Right lobe of liver (tissue), 6 donors: ENCODE measurements at places on chromosomes 12 and 14. TPM values are rescaled to one million over a fixed set of nuclear protein-coding genes. Genes with fewer than 3 reads are reported as not detected.

GRCh38 chr12:27616356-27617142, 79.7 kb upstream of the REP15 start:
- H3K4me3 ChIP-seq = no peak overlapping the region
- H3K4me1 ChIP-seq = no peaks in the 10 kb centered on the region
- no peaks in the 10 kb centered on the region for H3K27me3 ChIP-seq
- no peaks in the 10 kb centered on the region for H3K36me3 ChIP-seq

- H3K27ac ChIP-seq = no peak overlapping the region
- no peaks in the 10 kb centered on the region for H3K27me3 ChIP-seq
- no peak overlapping the region for H3K4me3 ChIP-seq
- no peaks in the 10 kb centered on the region for H3K4me1 ChIP-seq
- H3K36me3 ChIP-seq = no peaks in the 10 kb centered on the region
Observed at GRCh38 chr14:28896337-28896736, 129.8 kb downstream of the FOXG1 start.

DNA sequence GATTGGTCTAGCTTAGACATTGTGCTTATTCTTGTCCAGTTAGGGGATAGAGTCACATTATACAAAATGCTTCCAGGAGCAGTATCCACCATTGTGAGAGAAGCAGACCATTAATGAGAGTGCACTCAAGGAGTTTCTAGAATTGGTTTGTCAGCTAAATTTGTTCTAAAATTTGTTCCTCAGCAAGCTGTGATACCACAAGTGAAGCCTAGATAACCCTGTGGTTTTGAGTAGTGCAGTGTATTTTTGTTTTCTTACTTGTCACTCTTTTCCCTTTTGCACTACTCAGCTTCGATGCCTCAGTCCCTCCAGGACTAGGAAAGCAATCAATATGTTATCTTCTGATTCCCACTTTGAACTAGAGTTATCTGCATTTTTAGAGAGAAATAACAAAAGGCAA, 42.5 kb upstream of the AKAP6 start:
- H3K4me3 ChIP-seq = no peak overlapping the region
- H3K27ac ChIP-seq = no peak overlapping the region
- H3K4me1 ChIP-seq = no peaks in the 10 kb centered on the region
- no peak for DNase-seq

DNA sequence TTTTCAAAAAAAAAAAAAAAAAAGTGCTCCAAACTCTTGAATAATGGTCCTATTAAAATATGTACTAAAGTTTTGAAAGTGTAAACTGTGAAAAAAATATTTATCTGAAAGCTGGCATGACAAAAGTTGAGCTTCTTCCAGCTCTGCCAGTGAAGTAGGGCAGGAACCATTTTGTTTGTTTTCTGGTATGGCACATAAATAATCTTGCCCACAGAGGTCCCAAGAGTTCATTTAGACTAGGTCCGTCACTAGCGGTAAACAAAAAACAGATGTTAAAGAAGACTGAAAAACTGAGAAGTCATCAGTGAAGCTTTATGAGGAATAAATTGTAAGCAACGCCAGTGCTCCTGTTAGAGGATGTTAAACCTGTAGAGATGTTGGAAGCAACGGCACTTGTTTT, 7.0 kb downstream of the ERP27 start:
- H3K36me3 ChIP-seq = no peaks in the 10 kb centered on the region
- H3K4me1 ChIP-seq = no peaks in the 10 kb centered on the region
- H3K27me3 ChIP-seq = no peaks in the 10 kb centered on the region
- H3K4me3 ChIP-seq = no peak overlapping the region
- DNase-seq = no peak

DNA sequence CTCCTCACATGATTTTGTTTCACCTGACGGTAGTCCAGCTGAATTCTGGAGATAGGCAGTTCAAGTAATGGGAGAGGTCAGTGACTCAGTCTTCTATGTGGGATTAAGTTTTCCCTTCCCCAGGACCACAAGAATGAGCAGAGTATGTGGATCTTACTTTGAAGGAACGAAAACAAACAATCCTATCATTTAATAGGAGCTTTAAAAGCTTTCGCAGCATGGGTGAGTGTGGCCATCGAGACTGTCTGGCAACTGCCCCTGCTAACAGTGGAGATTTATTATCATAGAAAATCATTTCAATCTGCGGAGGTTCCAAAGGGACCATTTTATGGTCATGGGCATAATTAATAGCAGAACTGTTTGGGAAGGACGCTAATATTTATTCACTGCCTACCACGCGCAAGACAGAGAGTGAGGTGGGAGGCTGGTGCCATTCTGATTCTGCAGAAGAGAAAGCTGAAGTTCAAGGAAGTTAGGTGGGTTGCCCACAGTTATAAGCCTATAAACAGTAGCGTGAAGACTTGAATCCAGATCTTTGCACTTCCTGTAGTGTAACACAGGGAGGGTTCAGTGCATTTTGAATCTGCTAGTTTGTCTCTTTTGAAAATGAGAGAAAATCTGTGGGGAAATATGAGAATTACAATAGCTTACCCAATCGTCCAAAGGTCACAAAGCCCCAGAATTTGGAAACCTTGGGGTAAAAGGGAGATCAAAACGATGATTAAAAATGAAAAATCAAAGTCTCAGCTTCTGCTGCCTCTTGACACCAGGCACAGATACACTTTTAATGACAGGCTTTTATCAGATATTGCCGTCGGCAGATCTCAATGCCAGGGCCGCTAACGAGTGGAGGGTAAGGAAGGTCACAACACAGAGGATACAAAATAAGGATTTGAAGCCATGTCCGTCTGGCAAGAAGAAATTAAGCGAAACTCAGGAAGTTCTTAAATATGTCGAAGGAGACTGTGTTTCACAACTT, 209.6 kb downstream of the CRADD start:
- no peak for DNase-seq
- H3K27me3 ChIP-seq = no peaks in the 10 kb centered on the region
- H3K4me3 ChIP-seq = no peak overlapping the region

DNA sequence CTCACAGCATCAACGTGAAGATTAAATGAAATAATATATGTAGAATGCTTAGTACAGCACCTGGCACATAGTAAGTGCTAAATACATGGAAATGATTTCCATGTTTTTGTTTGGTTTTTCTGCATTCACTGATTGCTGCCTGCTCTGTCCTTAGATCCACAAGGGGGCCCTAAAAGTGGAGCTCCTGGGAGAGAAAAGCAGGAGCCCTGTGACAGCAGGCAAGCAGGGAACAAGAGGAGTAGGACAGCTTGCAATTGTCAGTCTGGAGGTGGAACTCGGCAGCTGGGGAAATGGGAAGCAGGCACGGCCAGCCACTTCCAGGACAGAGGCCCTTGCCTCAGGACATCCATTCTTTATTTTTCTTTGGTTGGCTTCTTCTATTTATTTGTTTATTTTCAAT, 292.9 kb downstream of the BMP4 start:
- no peak overlapping the region for H3K27ac ChIP-seq
- no peaks in the 10 kb centered on the region for H3K36me3 ChIP-seq
- DNase-seq = no peak
- H3K4me3 ChIP-seq = no peak overlapping the region
- H3K4me1 ChIP-seq = no peaks in the 10 kb centered on the region
- H3K27me3 ChIP-seq = no peaks in the 10 kb centered on the region

DNA sequence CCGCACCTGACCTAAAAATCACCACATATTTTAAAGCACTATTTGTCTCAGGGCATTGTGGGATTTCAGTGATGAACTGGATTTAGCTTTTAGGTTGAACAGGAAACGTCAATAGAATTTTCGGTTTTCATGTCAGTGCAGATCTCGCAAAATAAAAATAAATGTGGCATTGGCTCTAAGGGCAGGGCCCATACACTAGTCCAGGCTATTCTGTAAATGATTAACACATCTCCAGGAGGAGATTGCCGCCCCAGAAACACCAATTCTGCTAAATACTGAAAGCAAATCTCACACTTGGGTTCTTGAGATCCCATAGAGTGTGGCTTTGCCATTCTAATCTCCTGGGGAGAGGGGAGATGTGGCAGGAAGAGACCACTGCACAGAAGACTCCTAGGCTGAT, 1494.0 kb upstream of the TMEM132C start:
- H3K36me3 ChIP-seq = no peaks in the 10 kb centered on the region
- no peaks in the 10 kb centered on the region for H3K4me1 ChIP-seq
- H3K27me3 ChIP-seq = no peaks in the 10 kb centered on the region
- H3K4me3 ChIP-seq = no peak overlapping the region
- H3K27ac ChIP-seq = no peak overlapping the region

- no peak overlapping the region for H3K27ac ChIP-seq
- no peaks in the 10 kb centered on the region for H3K36me3 ChIP-seq
- no peaks in the 10 kb centered on the region for H3K4me1 ChIP-seq
- H3K4me3 ChIP-seq = no peak overlapping the region
- DNase-seq = no peak
Observed at GRCh38 chr14:77055306-77055705, 26.8 kb upstream of the IRF2BPL start.

DNA sequence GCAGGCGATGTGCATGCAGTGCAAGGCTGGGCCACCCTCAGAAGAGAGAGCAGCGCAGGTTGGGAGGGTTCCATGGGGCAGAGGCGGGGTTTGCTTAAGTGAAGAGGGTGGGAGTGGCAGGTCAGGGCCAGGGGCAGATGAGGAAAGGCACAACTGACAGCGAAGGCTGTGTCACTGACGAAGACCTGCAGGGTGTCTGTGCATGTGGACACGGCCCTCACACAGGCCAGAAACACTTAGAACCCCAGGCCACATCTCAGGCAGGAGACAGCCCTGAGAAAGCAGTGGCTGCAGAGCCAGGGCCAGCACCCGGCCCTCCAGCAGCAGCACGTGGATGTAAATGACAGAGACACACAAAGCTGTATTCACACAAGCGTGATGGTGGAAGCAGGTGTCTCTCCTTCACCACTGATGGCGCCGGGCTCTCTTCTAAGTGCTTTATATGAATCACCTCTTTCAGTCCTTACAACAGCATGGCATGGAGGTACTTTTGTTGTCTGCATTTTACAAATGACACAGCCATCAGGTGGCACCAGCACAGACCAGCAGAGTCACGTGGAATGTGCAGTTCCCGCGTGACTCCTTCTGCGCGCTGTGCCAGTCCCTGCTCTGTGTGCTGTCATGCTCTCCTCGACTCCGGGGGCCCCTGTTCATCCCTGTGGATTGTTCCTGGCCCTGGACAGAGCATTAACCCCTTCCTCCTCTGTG, 54.6 kb downstream of the TSPAN11 start:
- no peak overlapping the region for H3K27ac ChIP-seq
- H3K27me3 ChIP-seq = no peaks in the 10 kb centered on the region
- DNase-seq = no peak
- no peaks in the 10 kb centered on the region for H3K4me1 ChIP-seq

DNA sequence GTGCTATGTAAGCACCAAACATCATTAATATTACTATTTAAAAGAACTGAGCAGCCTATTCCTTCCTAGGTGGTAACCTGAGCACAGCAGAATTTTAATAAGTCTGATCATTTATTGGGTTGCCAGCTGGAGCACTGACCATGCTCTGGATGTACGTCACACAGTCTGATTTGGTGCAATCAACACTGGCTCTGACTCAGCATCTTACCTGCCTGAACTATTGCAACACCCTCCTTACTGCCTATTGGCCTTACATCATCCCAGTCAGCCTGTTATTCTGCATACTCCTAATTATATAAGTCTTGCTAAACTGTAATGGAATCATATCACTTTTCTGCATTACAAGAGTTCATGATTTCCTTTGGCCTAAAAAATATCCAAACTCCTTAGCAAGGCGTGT, 149.7 kb downstream of the PTPRO start:
- H3K27me3 ChIP-seq = no peaks in the 10 kb centered on the region
- no peak overlapping the region for H3K4me3 ChIP-seq
- no peak for DNase-seq
- no peaks in the 10 kb centered on the region for H3K36me3 ChIP-seq
- no peaks in the 10 kb centered on the region for H3K4me1 ChIP-seq
- no peak overlapping the region for H3K27ac ChIP-seq

DNA sequence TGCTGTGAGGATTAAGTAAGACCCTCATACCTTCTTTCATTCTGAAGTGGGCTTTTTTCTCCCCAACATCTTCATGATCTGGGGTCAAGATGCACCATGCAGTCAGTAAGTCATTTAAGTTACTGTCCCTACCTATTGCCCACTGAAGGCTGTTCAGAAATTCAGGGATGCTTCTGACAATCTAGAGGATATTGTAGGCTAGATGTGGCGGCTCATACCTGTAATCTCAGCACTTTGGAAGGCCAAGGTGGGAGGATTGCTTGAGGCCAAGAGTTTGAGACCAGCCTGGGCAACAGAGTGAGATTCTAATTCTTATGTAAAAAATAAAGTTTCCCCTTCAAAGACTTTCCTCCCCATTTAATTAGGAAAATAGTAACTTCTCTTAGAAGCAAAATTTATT, 28.7 kb downstream of the PHETA1 start:
- no peaks in the 10 kb centered on the region for H3K4me1 ChIP-seq
- no peaks in the 10 kb centered on the region for H3K27me3 ChIP-seq
- DNase-seq = no peak
- H3K36me3 ChIP-seq = peaks cover 10% of the 10 kb centered on the region

- no peaks in the 10 kb centered on the region for H3K4me1 ChIP-seq
- no peak for DNase-seq
- H3K27ac ChIP-seq = no peak overlapping the region
- no peaks in the 10 kb centered on the region for H3K27me3 ChIP-seq
- no peak overlapping the region for H3K4me3 ChIP-seq
Observed at GRCh38 chr12:124661341-124661740, 93.9 kb upstream of the NCOR2 start.

DNA sequence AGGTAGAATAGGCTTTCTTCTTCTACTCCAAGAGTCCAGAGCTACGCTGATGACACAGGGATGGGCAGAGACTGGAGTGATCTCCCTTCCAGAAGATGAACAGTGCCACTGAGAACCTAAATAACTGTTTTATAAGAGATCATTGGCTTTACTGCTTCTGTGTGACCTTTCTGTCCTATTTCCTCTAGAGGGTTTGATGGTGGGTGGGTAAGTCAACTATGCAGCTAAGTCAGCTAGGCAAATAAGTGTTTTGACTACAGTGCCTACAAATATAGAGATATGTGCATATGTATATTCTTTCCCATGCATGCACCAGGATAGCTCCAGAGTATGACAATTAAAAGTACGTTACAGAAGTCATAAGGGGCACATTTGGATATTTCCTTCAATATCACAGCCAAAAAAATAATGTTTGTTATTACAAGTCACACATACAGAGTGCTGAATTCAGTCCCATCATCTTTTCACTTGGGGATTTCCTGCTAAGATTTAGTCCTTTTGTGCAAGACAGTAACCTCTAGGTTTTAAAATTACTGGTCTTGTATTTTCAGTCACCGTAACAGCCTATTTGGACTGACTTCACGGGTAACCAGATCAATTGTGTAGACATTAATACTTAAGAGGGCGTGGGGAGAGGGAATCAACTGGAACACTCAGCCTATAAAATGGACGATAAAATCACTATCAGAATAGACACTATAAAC, 412.6 kb upstream of the SOX5 start:
- no peak for DNase-seq
- H3K4me1 ChIP-seq = peaks cover 32% of the 10 kb centered on the region
- no peak overlapping the region for H3K27ac ChIP-seq
- no peaks in the 10 kb centered on the region for H3K27me3 ChIP-seq
- H3K36me3 ChIP-seq = no peaks in the 10 kb centered on the region
- H3K4me3 ChIP-seq = no peak overlapping the region

GRCh38 chr14:72743626-72744025, 150.3 kb downstream of the DPF3 start:
- no peaks in the 10 kb centered on the region for H3K4me1 ChIP-seq
- H3K4me3 ChIP-seq = no peak overlapping the region
- H3K27ac ChIP-seq = no peak overlapping the region

GYS2 gene
- total RNA-seq = 47.6 TPM

RHOJ gene
- total RNA-seq = 3.6 TPM

HOXC6 gene
- not detected for total RNA-seq

GALNT16 gene
- 0.84 TPM for total RNA-seq

BHLHE41 gene
- 1.3 TPM for total RNA-seq

LRTM2 gene
- total RNA-seq = not detected

KCNJ8 gene
- total RNA-seq = 24.4 TPM
